B cell (primary cell): ENCODE measurements at places on chromosomes 12 and 14.

DNA sequence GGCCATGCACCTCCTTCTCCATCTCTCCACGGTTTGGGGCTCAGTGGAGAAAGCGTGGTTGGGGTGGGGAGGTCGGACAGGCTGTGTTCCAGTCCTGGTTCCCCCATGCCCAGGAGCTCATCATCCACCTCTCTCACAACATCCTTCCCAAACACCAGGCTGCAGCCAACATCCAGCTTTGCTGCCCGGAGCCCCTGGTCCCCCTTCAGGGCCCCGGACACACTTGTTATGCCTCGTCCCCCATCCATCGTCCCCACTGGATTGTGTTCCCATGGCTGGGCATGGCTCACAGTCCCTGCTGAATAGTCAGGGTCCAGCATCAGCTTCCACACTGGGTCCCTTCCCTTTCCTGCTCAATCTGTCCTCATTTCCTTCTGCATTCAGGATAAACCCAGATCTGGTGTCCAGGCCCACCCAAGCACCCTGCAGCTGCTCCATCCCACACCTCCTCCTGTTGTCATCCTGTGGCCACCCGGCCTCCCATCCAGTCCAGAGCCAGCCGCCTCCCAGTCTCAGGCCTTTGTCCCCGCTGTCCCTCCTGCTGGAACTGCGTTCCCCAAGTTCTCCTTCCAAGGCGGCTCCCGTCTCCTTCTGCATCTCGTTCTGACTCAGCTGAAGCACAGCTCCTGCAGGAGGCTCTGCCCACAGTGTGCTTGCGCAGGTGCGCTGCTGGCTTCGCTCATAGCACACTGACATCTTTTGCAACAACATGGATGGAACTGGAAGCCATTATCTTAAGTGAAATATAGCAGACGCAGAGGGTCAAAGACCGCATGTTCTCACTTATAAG lies 211.4 kb upstream of the RTL1 start:
- no peaks in the 10 kb centered on the region for H3K27me3 ChIP-seq
- no peak for DNase-seq
- H3K36me3 ChIP-seq: no peaks in the 10 kb centered on the region
- no peak overlapping the region for H3K27ac ChIP-seq
- no peak overlapping the region for H3K4me3 ChIP-seq

- H3K27me3 ChIP-seq: no peaks in the 10 kb centered on the region
- no peak overlapping the region for H3K4me3 ChIP-seq
- DNase-seq: no peak
- peaks cover 1% of the 10 kb centered on the region for H3K36me3 ChIP-seq
Observed at GRCh38 chr14:71363946-71364925, 457.0 kb downstream of the PCNX1 start.

- no peak for DNase-seq
- no peaks in the 10 kb centered on the region for H3K36me3 ChIP-seq
- no peak overlapping the region for H3K4me3 ChIP-seq
- H3K4me1 ChIP-seq: no peaks in the 10 kb centered on the region
- H3K27me3 ChIP-seq: no peaks in the 10 kb centered on the region
Observed at GRCh38 chr12:93266-94005, 26.9 kb downstream of the IQSEC3 start.

DNA sequence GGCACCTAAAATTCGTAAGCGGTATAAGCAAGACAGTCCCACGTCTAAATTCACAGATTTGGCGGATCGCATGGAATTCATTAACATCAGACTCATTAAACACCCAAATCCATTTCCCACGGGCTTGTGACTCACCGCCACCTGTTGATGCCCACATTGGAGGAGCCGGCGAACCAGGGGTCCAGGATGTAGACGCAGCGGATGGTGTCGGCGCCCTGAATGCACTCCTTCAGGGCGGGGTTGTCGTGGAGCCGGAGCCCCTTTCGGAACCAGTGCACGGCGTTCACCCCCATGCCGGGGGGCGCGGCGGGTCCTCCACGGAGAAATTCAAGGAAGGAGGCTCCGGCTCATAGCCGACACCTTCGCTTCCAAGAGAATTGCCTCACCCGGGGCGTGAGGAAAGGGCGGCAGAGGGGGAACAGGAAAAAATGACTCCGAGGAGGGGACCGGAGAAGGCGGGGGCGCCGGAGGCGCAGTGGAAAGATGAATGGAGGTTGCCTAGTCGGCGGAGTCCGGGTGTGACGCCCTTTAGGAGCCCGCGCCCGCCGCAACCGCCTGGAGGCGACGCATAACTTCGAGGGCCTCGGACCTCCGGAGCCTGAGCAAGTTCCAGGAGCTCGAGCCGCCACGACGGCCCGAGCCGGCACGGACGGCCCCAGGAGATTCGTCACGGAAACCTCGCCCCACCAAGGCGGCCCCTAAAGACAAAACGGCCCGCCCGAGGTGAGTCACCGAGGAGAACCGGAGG lies 506 bp downstream of the CRY1 start:
- peak overlapping the region; percentile 95 for H3K27ac ChIP-seq
- H3K4me1 ChIP-seq: peaks cover 16% of the 10 kb centered on the region
- H3K4me3 ChIP-seq: peak overlapping the region; percentile 79
- peaks cover 8% of the 10 kb centered on the region for H3K27me3 ChIP-seq

GRCh38 chr12:84091651-84092050 lies 820.9 kb downstream of the SLC6A15 start:
- no peaks in the 10 kb centered on the region for H3K27me3 ChIP-seq
- H3K27ac ChIP-seq: no peak overlapping the region
- no peak overlapping the region for H3K4me3 ChIP-seq
- no peaks in the 10 kb centered on the region for H3K36me3 ChIP-seq

DNA sequence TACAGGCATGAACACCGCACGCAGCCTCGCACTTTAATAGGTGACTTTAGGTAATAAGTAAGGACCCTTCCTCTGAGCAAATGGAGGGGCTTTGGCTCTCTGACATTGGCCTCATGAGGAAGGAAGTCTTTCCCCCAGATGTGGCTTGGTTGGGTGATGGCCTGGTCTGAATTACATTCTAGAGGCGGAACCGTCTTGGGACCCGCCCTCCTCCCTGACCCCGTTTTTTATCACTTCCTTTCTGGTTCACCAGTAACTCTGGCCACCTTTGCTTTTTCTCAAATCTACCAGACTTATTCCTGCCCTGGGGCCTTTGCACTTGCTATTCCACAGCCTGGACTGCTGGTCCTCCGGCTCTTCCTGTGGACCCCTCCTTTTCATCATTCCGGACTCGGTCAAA lies 13.4 kb downstream of the ALDH2 start:
- no peak for DNase-seq
- H3K4me3 ChIP-seq: no peak overlapping the region
- no peak overlapping the region for H3K27ac ChIP-seq
- H3K36me3 ChIP-seq: peaks cover 2% of the 10 kb centered on the region

GRCh38 chr14:61296151-61296550 lies 15.0 kb upstream of the TMEM30B start:
- H3K27ac ChIP-seq: no peak overlapping the region
- no peaks in the 10 kb centered on the region for H3K36me3 ChIP-seq
- H3K4me1 ChIP-seq: no peaks in the 10 kb centered on the region
- DNase-seq: no peak

GRCh38 chr14:51674294-51675002 lies 22.7 kb downstream of the FRMD6 start:
- no peak overlapping the region for H3K4me3 ChIP-seq
- no peak overlapping the region for H3K27ac ChIP-seq
- no peaks in the 10 kb centered on the region for H3K36me3 ChIP-seq

DNA sequence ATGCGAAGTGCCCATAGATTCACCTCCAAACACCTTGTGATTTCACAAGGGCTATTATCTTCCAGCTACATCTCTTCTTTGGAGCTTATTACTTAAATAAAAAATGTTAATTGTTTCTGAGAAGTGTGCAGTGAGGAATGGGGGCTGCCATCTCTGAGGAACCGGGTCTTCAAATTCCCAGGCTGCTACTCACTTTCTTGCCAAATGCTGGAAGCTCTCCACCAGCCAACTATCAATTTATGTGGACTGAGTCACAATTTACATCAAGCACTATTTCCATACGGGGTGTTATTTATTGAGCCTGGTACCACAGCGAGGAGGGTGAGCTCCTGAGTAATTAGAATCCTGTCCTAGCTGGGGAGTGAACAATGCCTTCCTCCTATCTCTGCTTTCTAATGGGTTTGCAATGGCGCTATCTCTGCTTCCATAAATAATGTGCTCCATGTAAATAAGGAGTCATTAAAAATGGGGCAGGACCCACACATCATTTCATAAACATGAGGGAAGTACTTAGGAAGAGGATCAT lies 898.3 kb downstream of the VRK1 start:
- H3K36me3 ChIP-seq: no peaks in the 10 kb centered on the region
- H3K4me1 ChIP-seq: no peaks in the 10 kb centered on the region
- DNase-seq: no peak
- no peak overlapping the region for H3K4me3 ChIP-seq
- no peak overlapping the region for H3K27ac ChIP-seq
- H3K27me3 ChIP-seq: no peaks in the 10 kb centered on the region

- no peaks in the 10 kb centered on the region for H3K4me1 ChIP-seq
- H3K27ac ChIP-seq: no peak overlapping the region
- DNase-seq: no peak
- no peaks in the 10 kb centered on the region for H3K27me3 ChIP-seq
- no peak overlapping the region for H3K4me3 ChIP-seq
Observed at GRCh38 chr12:76670776-76671175, 93.1 kb upstream of the ZDHHC17 start.

DNA sequence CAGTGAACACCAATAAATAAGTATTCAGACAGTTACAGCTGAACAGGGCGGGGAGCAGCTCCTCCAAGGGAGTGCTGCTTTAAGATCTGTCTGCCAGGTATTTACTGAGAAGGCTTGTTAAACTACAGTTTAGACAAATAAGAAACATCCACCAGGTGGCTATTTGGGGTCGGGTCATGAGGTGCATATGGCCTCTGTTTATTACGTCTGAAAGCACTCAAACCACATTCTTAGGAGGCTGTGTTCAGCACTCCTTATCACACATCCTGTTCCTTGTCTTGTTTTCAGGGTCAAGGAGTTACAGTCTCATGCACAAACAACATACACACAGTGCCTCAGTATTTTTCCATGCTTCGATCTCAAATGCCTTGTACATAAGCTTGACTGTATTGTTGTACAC lies 78.8 kb downstream of the KCNMB4 start:
- H3K36me3 ChIP-seq: no peaks in the 10 kb centered on the region
- H3K27me3 ChIP-seq: no peaks in the 10 kb centered on the region
- H3K4me3 ChIP-seq: no peak overlapping the region
- no peak for DNase-seq
- H3K4me1 ChIP-seq: no peaks in the 10 kb centered on the region
- H3K27ac ChIP-seq: no peak overlapping the region

- no peaks in the 10 kb centered on the region for H3K4me1 ChIP-seq
- no peaks in the 10 kb centered on the region for H3K27me3 ChIP-seq
- no peak overlapping the region for H3K4me3 ChIP-seq
- H3K27ac ChIP-seq: no peak overlapping the region
Observed at GRCh38 chr14:102279688-102280348, 25.1 kb downstream of the MOK start.

DNA sequence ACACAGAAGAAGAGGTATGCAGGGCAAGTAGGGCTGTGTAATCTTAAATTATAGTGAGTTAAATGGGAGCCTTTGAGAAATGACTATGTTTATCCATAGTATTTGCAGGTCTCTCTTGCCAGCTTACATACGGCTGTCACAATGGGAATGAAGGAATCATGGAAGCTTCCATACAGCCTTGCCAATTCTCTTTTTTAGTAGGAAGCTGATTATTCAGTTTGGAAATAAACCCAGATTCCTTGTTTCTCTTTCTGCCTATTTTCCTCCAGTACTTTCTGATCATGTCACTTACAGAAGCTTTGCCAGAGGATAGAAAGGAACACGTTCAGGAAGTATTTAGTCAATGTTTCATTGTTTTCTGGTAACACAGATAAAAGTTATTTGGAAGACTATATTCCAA lies 217.4 kb upstream of the DIO2 start:
- H3K4me3 ChIP-seq: no peak overlapping the region
- H3K27me3 ChIP-seq: no peaks in the 10 kb centered on the region
- DNase-seq: no peak
- no peak overlapping the region for H3K27ac ChIP-seq

- no peaks in the 10 kb centered on the region for H3K36me3 ChIP-seq
- H3K27me3 ChIP-seq: no peaks in the 10 kb centered on the region
- no peak for DNase-seq
- H3K4me3 ChIP-seq: no peak overlapping the region
Observed at GRCh38 chr14:93171376-93171775, 13.3 kb downstream of the MOAP1 start.

- peaks cover 29% of the 10 kb centered on the region for H3K4me1 ChIP-seq
- peaks cover 7% of the 10 kb centered on the region for H3K36me3 ChIP-seq
- DNase-seq: no peak
- H3K27ac ChIP-seq: peak overlapping the region; percentile 75
- H3K27me3 ChIP-seq: no peaks in the 10 kb centered on the region
Observed at GRCh38 chr14:91419451-91419850, 1.8 kb upstream of the CCDC88C start.

GRCh38 chr12:11578461-11578993 lies 70.9 kb upstream of the ETV6 start:
- peaks cover 2% of the 10 kb centered on the region for H3K27me3 ChIP-seq
- no peaks in the 10 kb centered on the region for H3K36me3 ChIP-seq
- H3K4me3 ChIP-seq: no peak overlapping the region
- no peak overlapping the region for H3K27ac ChIP-seq
- H3K4me1 ChIP-seq: peaks cover 11% of the 10 kb centered on the region

DNA sequence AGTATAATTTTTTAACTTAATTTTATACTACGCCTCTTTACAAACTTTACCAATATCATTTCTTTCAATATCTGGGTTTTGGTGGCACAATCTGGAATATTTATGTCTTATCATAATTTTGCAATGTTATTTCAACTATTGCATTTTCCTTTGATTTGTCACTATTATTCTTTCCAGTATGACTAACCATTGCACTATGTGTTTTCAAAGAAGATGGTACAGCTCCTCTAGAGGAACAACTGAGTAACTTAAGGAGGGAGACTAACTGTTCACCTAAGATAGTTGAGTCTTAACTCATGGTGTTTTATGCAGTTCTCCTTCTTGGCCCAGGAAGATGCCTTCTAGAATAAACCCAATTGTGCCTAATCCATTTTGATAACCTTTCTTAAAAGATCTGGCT lies 60.5 kb upstream of the KIF21A start:
- H3K4me3 ChIP-seq: no peak overlapping the region
- no peaks in the 10 kb centered on the region for H3K27me3 ChIP-seq
- no peaks in the 10 kb centered on the region for H3K36me3 ChIP-seq
- no peaks in the 10 kb centered on the region for H3K4me1 ChIP-seq

- no peak for DNase-seq
- H3K4me1 ChIP-seq: no peaks in the 10 kb centered on the region
- no peaks in the 10 kb centered on the region for H3K36me3 ChIP-seq
- no peak overlapping the region for H3K27ac ChIP-seq
Observed at GRCh38 chr12:79000501-79000900, 135.9 kb downstream of the SYT1 start.

DNA sequence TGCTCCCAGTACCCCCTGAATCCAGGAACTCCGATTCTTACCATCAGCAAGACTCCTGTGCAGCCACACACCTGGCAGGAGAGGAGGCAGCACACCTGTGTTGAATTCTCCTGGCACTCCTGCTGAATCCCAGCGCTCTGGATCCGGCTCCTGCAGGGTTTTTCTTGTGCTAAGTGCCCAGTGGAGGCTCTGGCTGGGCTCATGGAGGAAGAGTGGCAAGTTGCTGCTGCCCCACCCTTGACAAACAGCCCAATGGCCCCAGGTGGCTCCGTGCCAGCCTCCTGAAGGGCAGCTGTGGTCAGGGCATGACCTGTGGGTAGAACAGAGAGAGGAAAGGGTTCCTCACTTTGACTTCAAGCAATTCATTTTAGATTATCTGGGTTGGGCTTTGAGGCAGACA lies 20.0 kb downstream of the CRACR2A start:
- no peak overlapping the region for H3K4me3 ChIP-seq
- H3K27ac ChIP-seq: no peak overlapping the region
- no peaks in the 10 kb centered on the region for H3K27me3 ChIP-seq
- peaks cover 52% of the 10 kb centered on the region for H3K36me3 ChIP-seq

GRCh38 chr12:64796205-64796845 lies 28.1 kb upstream of the TBC1D30 start:
- H3K36me3 ChIP-seq: no peaks in the 10 kb centered on the region
- H3K27ac ChIP-seq: no peak overlapping the region
- peak; percentile 81 for DNase-seq
- no peak overlapping the region for H3K4me3 ChIP-seq
